Left cardiac atrium (tissue), 4 donors: ENCODE measurements at places on chromosomes 2 and 18. TPM values are rescaled to one million over a fixed set of nuclear protein-coding genes. Genes with fewer than 3 reads are reported as not detected.

DNA sequence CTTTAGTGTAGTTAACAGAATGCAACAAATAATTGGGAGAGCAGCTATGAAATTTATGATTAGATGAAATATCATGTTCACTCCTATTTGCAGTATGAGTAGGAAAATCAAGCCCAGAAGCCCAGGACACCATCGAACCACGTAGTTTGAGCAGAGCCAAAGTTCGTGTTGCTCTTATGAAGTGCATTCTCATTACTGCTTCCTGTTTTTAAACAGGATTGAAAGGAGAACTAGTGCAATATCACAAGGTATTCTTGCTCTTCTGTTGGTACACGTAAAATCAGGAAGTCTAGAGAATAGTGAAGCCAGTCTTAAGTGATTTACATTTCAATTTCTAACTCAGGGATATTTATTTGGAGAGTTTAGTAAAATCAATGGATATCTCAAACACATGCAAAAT, 21.1 kb downstream of the ARHGAP15 start:
- no peak for DNase-seq

DNA sequence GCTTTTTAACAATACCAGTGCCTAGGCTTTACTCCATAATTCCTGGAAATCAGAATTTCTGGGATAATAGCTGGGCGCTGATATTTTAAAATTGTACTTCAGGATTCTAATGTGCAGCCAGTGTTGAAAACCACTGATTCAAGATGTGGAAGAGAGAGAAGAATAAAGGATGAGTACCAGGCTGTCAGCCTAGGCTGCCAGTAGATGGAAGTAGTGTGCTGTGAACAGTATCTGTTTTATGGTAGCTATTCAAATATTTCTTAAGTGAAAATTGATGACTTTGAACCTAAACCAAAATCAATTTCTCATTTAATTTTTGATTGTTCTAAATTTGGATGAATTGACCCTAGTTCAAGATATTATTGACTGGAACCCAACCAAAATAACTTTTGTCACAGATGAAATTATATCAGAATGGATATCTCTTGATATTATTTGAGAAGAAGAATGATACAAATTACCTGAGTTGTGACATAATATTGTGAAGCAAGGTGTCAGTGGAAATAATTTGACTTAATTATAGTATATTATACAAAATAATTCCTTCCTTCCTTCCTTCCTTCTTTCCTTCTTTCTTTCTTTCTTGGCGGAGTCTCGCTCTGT, 88.0 kb downstream of the COMMD1 start:
- no peak for DNase-seq

DNA sequence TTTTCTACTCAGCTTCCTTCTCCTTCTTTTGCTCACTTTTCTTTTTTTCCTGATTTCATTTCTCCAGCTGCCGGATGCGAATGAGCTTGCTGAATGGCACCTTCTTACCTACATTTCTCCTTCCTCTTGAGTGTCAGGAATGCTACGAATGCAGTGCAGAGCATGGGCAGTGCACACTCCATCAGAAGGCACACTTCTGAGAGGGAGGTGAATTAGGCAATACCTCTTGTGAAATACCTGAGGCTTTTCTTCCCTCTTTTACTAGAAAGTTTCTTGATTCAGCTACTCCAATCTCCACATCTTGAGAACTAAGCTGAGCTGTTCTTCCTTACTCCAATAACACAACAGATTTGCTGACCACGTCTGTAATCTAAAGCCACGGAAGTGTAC, 51.1 kb downstream of the PLEKHM3 start:
- DNase-seq: no peak

- DNase-seq: no peak
Observed at GRCh38 chr2:62774555-62775366, 69.2 kb downstream of the EHBP1 start.

DNA sequence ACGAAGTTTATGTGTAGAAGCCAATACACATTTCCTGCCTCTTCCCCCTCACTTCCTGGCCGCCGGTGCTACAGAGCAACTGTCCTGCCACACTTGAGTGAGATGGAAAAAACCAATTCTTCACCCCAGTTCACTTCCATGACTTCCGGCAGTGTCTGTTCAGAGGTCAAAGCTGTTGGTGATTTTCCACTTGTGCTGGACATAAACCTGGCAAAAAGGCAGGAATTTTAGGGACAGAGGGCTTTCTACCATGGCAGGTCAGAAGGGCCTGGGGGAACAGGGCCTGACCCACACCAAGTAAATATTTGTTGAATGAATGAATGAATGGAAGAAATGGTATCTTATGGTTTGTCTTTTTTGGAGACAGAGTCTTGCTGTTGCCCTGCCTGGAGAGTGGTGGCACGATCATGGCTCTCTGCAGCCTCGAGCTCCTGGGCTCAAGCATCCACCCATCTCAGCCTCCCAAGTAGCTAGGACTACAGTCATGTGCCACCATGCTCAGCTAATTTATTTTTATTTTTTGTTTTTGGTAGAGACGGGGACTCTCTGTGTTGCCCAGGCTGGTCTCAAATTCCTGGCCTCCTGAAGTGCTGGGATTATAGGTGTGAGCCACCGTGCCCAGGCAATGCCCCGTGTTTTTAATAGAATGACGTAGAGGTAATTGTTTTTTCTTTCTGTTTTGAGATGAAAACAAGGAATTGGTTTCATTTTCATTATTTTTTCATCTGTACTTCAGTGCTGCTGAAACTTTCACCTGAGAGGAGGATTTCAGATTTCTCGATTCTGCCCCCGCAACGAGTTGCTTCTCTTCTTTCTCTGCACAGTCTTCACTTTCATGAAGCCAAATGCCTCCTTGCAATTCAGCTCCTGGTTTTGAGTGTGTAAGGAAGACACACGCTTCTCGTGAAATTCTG, 48.0 kb upstream of the LPIN2 start:
- DNase-seq: peak; percentile 50

- no peak for DNase-seq
Observed at GRCh38 chr2:112813280-112813966, 23.2 kb downstream of the IL1B start.

DNA sequence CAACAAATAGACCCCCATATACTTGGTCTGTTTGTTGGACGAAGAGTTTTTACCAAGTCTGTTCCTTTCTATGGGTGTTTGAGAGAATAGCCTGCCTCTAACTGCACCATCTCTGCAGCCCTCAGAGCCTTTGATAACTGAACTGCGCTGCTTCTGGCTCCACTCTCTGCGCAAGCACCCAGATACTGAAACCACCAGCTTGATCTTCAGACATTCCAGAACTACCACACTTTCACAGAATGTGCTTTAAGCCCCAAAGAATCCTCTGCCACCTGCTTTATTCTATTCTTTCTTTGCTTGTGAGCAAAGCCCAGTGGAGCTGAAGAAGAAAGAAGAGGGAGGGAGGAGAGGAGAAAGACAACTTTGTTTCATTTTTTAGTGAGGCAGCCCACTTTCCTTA, 380.7 kb downstream of the BCL11A start:
- DNase-seq: no peak

GRCh38 chr18:76658627-76659026, 163.6 kb upstream of the ZNF516 start:
- no peak for DNase-seq

DNA sequence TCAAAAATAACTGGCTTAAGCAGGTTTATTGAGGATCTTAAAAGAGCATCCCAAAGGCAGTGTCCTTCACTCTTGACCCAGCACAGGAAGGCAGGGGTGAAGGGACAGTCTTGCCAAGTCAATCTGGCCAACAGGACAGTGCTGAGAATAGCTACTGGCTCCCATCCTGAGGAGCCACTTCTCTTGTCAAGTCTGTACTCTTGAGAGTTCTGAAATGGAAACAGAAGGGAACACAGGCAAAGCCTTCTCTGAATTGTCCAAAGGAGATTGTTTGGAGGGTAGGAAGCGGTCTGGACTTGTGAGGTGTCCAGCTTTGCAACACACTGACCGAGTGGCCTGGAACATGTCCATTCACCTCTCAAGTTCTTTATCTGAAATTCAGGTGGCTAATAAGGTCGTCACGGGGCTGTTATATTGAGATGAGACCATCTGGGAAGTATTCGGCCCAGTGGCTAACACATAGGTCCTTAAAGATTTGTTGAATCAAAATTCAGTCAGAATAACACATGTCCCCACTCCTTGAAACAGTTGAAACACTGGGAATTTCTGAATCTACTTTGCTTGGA, 99.5 kb upstream of the FHL2 start:
- DNase-seq: peak; percentile 37

- no peak for DNase-seq
Observed at GRCh38 chr2:134671513-134671912, 47.3 kb downstream of the TMEM163 start.

DNA sequence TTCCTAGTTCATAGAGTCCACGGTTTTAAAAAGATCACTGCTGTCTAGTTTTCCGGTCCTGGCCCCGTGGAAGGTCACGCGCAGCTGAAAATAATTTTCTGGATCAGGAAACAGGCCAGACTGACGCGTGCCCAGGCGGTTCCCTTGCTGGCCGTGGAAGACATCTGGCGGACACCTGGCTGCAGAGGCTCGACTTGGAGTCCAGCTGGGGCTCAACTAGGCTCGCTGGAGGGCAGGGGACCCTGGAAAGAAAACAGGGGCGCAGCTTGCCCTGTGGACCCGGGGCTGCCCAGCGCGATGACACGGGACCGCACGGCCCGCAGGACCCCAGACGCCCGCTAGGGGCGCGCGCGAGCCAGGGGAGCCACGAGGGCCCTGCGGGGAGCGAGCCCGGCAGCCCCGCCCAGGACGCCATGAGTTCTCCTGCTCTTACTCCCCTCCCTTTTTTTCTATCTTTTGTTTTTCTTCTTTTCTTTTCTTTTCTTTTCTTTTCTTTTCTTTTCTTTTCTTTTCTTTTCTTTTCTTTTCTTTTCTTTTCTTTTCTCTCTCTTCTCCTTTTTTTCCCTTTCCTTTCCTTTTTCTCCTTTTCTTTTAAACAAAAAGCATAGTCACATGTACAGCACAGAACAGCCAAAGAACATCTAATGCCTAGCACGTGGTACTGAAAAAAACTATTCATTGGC, 43.2 kb upstream of the UBE2F start:
- peak; percentile 80 for DNase-seq

- DNase-seq: no peak
Observed at GRCh38 chr2:22056621-22057132, 932.9 kb downstream of the TDRD15 start.

GRCh38 chr2:202172439-202173211, 65.8 kb downstream of the SUMO1 start:
- DNase-seq: no peak

DNA sequence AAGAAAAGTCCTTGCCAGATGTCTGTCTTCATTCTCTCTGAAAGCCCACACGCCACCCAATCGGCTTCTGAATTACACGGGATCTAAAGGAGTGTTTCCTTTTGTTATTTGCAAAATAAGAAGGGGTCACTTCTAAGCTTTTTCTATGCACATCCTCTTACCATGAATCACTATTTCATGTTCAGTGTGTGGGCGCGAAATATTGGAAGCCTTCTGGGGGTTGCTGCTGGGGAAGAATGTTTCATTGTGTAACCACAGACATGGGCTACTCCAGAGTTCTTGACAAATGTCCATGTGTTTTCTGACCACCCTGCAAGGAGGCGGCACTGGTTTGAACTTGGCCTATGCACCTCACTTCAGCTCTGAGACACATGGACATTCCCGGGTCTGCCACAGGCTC, 133.6 kb upstream of the APCDD1 start:
- no peak for DNase-seq

DNA sequence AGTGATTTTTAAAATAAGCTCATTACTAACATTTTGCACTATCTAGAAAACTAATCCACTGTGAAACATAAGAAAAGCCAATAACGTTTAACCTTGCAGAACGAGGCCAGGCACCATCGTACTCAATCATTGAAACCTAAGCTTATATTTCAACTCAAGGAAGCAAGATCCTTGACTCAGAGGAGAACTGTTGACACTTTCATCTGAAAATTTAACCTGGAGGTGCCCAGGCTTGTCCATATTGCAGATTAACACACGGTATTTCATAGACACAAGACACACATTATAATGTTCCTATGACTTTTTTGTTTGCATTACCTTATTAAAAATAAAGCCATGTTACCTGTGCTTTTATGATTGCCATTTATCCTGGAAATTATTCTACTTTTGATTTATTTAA, 89.6 kb downstream of the ZNF385B start:
- DNase-seq: no peak

- DNase-seq: no peak
Observed at GRCh38 chr2:47195148-47195547, 40.0 kb upstream of the STPG4 start.

- peak; percentile 40 for DNase-seq
Observed at GRCh38 chr2:200797242-200797770, 14.4 kb upstream of the BZW1 start.

- no peak for DNase-seq
Observed at GRCh38 chr18:48075707-48076093, 145.2 kb upstream of the SMAD2 start.

- no peak for DNase-seq
Observed at GRCh38 chr2:157477919-157478318, 34.0 kb upstream of the CYTIP start.

DNA sequence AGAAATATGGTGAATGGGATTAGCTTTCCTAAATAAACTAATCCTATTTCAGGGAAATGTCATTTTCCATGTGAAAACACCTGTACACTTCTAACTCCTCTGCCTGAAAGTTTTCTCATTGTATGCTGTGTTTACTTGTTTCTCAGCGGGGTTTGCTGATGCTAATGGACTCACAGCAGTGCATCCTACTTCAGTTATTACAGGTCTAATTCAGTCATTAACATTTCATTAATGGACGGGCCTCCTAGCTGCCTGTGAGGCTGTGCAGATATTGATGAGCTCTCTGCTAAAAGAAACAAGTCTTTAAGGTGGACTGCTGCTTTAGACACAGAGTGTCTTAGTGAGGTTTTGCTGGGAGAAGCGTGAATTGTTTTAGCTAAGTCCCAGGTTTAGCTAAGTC, 1342.0 kb upstream of the ZEB2 start:
- no peak for DNase-seq

GRCh38 chr2:47002480-47003381, 87.1 kb upstream of the MCFD2 start:
- peak; percentile 45 for DNase-seq

GRCh38 chr2:61193670-61194561, 31.9 kb downstream of the C2orf74 start:
- DNase-seq: no peak

RBM44 gene
- 0.38 TPM for total RNA-seq

SCYGR8 gene
- not detected for total RNA-seq

AQP4 gene
- 5.6 TPM for total RNA-seq

EFEMP1 gene
- 171 TPM for total RNA-seq

ABCG5 gene
- total RNA-seq: not detected

ABCG8 gene
- not detected for total RNA-seq

UGT1A4 gene
- not detected for total RNA-seq

CENPA gene
- total RNA-seq: 0.38 TPM

ASXL2 gene
- total RNA-seq: 22.2 TPM

M1AP gene
- total RNA-seq: 0.44 TPM

TMEM198 gene
- 4.1 TPM for total RNA-seq

GAREM1 gene
- total RNA-seq: 19.0 TPM

SCG2 gene
- 0.41 TPM for total RNA-seq

CFC1 gene
- total RNA-seq: 0.76 TPM

MOGAT1 gene
- total RNA-seq: 0.47 TPM

UGT1A3 gene
- not detected for total RNA-seq

NPAS2 gene
- total RNA-seq: 33.8 TPM

SALL3 gene
- 2.8 TPM for total RNA-seq
